CD4-positive, alpha-beta T cell (primary cell): ENCODE measurements at places on chromosomes 13 and 19.

DNA sequence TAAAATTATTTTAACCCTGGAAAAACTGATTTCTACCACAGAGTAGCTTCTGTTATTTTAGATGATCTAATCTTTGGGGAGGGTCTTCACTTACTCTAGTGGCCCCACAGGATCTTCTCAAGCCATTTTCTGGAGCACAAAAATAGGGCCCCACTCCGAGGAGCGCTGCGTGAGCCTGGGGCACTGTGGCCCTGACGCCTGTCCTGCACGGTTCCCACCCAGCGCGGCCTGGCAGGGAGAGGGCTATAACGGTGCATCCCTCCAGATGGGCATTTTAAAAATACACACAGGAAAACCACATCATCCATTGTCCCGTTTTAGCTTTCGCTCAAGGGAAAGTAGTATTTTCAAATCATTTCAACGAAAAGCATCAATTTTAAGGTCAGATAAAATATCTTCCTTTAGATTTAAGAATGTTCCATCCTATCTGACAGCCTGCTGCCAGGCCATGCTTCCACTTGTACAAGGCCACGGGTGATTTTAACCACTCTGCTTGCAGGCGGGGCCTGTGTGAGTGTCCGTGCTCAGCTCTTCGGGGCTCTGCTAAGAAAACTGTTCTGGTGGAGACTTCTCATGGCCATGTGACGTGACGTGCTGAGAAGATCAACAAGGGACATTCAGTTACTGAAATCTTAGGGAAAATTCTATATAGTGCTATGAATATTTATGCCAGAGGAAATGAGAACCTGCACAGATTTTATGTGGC, 683.8 kb upstream of the SGCG start:
- DNase-seq: no peak

DNA sequence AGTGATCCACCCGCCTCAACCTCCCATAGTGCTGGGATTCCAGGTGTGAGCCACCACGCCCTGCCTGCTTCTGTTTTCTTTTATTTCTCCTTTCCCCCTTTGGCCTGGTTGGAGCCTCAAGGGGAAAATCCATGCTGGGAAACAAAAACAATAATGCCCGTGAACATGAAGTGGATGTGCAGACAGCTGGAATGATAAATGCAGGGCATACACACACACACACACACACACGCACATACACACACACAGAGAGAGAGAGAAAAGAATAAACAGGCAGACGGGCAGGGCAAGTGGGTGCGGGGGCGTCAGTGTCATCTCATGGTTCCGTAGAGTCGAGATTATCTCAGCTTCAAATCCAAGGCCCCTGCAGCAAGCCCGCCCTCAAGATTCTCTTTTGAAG, 4.4 kb upstream of the PLEKHF1 start:
- peak; percentile 66 for DNase-seq

DNA sequence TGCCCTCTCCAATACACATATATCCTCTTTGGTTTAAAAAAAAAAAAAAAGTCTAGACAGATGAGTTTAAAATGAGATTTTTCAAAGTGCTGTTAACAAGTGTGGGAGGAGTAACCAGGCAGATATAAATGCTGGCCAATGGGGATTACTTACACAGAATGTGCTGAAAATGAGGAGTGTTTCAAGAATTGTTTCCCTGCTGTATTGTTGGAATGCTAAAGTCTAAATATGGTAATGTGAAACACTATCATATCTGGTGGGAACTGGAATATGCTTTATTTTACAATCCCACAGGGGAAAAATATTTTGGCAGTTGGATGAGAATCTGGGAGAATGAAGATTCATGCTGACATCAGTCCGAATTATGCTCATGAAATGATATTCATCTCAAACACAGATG, 250.7 kb downstream of the DCT start:
- no peak for DNase-seq

DNA sequence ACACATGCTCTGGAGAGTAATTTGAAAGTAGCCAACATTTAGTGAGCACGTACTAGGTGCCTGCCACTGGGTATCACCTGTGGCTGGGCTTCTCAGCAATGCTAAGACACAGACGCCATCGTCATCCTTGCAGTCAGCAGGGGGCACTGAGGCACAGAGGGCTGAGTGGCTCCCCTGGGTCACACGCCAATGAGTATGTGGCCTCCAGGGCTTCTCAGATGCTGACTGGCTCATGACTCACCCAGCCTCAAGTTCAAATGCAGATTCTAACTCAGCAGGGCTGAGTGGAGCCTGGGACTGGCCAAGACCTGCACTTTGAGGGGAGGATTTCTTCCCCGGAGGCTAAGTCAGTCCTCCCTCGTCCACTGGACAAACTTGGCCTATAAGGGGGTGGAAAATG, 115.1 kb upstream of the CACNA1A start:
- DNase-seq: no peak

DNA sequence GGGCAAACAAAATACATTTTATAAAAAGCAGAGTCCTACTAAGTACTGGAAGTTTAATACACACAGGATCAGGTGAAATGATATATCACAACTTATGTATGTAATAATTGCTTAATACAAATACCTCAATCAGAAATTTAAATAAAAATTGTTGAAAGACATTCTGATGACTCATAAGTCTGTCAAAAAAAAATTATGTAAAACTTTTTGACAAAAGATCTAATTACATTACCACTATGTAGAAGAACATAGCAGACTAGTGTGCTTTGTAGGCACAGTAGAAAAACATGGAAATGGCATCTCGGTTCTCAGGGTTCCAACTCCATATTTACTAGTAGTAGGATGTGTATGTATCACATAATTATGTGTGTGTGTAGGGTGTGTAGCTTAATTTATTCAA, 156.2 kb downstream of the DNAJC3 start:
- no peak for DNase-seq

DNA sequence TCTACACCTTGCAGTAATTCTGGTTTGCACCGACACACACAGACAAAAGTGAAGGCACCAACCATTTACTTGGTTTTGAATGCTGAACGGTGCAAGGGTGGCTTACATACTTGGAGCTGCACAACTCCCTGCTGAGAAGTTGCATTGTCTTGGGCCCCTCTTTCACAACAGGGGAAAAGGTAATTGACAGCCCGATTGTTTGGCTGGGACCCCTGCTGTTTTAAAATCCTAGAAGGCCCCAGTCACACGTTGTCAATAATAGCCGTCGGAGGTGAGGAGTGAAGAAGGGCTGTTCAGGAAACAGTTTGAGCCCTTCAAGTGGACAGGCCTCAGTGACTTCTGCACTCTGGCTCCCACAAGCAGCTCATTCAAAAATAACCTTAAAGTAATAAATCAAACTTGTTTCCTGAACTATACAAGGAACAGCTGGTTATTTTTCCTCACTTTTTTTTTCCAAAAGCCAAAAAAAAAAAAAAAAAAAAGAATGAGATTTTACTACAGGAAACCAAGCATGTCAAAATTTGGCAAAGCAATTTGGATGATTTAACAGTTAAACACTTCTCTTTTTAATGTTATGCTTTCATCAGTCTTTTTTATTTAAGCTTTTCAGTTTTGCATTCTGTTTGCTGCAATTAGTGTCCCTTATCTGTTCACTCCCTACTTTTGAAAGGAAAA, 19.0 kb upstream of the SPRY2 start:
- no peak for DNase-seq

DNA sequence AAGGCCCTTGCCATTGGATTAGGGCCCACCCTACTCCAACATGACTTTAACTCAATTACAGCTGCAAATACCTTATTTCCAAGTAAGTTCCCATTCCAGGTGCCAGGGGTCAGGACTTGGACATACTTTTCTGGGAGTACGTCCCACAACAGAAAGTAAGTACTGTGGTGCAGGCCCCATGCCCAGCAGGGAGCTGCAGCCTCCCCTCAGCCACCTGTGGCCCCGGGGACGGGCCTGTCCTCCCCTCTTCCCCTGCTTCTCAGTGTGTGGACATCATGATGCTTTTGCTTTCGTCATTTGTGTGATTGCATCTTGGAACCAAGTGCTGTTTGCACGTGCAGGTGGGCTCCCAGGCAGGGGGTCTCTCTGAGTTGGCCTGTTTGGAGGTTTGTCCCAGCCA, 31.9 kb downstream of the CRTC1 start:
- DNase-seq: no peak

DNA sequence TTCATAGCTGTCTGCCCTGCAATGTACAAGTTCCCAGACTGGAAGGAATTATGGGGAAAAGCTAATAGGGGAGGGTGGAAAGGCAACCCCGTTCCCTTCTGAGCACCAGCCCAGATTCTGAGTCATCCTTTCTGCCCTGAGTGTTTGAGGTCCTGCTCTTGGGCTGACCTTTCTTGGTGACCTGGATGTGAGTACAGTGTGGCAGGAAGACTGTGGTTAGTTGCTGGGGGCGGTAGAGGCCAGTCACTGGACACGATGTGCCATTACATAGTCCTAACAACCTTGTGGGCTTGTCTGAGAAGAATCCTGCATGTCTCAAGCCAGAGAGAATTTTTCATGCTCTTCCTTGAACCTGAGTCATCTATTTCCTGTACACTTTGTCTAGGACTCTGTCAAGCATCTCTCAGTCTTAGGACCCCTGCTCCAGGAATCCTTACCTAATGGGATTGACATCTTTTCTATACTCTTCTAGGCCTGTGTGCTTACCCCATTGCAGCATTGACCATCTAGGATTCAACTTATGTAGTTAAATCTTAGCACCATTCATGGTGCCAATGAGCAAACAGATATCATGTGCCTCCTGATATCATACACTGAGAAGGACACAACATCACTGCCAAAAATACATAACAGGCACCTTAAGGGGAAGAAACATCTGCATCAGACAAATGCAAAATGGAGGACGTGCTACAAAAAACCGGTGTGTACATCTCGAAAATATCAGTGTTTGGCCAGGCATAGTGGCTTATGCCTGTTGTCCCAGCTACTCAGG, 8.1 kb upstream of the ANGPTL4 start:
- DNase-seq: no peak

DNA sequence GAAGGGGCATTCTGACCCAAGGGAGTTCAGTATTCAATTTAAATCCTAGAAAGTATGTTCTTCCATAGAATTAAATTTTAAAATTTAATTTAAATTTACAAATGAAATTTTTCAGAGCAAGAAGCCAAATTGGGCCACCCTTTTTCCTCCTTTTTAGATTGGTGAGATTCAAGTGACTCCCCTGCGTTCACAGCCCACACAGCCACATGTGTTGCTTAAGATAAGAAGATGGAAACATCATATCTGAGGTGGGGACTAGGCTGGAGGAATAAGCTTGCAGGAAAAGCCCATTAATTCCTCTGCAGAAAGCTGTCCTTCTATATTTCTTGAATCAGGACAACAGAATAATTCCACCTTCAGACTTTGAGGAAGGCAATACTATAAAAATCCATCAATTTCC, 392.7 kb upstream of the ZNF507 start:
- DNase-seq: no peak

DNA sequence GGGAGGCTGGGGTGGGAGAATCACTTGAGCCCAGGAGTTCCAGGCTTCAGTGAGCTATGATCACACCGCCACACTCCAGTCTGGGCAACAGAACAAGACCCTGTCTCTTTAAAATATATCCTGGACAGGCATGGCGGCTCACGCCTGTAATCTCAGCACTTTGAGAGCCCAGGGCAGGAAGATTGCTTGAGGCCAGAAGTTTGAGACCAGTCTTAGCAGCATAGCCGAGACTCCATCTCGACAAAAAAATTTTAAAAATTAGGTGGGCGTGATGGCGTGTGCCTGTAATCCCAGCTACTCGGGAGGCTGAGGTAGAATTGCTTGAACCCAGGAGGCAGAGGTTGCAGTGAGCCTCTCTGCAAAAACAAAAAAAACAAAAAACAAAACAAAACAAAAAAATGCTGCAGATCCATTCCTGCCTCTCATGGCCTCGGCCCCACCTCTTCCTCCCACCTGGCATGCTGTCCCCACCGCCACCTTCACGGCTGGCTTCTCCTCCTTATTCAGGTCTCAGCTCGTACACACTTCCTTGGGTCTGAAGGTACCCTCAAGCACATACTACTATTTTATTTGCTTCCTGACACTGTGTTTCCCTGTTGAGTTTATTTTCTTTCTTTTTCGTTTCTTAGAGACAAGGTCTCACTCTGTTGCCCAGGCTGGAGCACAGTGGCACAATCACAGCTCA, 5.3 kb downstream of the RFX1 start:
- no peak for DNase-seq

GRCh38 chr19:54337858-54338230, 1.1 kb downstream of the LILRA4 start:
- no peak for DNase-seq

DNA sequence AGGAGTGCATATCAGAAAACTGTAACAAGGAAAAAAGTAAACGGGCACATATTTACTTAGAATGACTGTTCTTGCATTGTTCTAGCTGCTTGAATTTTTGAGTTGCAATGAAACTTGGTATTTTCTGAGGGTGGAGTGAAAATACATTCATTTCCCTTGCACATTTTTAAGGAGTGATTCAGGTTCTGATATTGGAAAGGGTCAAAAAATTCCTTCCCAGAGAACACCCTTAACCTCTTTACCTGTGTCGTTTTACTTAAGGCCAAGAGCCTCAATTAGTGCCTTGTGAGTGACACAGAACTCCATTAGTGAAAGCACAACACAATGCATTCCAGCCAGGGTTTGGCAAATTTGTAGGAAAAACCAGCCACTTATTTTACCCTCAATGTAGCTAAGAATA, 2.3 kb downstream of the ITGBL1 start:
- no peak for DNase-seq

- no peak for DNase-seq
These were observed 281.2 kb downstream of the FOXO1 start for GRCh38 chr13:40384976-40385857.

DNA sequence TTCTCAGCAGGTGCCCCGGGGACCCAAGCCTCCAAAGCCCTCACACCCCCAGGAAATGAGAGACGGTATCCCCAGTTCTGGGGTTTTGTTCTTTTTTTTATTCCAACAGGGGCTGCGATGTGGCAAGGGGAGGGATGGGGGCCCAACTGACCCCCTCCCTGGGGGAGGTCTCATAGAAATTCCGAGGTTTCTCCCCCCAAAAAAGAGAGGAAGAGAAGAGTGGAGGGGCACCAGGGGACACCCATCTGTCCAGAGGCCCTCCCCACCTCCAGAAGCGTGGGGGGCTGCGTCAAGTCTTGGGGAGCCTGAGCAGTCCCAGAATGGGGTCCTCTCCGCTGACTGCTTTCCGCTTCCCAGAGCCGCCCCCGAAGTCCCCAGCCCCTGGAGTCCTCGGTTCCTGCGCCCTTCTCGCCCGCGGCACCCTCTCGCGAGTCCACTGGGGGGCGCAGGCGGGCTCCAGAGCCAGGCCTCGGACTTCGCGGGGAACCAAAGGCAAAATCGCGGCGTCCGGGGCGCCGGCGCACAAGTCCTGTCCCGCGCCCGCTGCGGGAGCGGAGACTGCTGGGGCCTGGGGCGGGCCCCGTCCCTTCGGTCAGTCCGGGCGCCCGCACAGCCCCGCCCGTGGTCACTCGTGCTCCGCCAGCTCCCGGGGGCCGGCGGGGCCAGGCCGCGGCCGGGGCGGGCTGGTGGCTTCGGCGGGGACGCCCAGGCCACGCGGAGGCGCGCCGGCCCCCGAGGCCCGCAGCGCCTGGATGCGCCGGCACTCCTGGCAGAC, 4.4 kb upstream of the ATP1A3 start:
- no peak for DNase-seq

DNA sequence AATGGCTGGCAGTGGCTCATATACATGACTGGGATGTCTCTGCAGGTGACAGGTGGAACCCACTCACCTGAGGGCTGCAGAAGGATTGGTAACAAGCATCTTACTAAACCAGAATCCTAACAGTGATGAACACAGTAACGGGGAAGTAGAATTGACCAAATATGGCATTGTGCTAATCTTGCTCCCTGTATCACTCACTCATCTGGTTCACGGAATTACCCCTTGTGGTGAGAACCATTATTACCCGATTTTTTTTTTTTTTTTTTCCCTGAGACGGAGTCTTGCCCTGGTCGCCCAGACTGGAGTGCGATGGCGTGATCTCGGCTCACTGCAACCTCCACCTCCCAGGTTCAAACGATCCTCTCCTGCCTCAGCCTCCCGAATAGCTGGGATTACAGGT, 69.5 kb downstream of the PTPRS start:
- DNase-seq: peak; percentile 2
